ENCODE measurements at places on chromosomes 3 and 15.

DNA sequence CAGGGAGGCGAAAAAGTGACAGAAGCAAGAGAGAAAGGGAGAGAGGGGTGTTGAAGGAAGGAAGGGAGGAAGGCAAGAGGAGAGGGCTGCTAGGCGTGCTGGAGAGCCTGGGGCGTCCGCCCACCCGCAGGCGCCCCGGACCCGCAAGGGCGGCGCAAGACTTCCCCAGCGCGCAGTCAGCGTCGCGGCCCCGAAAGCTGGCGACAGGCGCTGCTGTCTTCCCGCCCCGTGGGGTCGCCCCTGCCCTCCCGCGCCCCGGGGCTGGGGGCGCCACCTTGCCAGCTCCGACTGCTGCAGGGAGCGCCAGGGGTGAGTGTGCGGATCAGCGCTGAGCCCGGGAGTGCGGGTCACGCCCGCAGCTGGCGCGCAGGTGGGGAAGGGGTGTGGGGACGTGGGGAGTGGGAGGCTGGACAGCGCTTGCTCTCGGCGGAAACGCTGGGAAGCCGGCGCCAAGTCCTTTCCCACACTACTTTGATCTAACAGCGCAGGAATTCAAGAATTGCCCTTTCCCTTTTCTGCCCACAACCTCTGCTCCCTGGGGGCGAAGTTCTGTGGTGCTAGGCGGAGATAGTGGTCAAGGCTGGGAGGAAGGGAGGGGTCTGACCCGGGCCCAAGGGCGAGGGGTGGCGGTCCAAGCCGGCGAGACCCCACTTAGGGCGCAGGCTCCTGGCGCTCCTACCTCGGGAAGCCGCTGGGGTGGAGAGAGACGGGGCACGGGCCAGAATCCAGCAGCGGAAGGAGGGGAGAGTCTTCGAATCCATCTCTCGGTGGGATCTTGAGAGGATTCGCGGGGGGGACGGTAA lies 266.1 kb downstream of the CGGBP1 start:
- no peak for DNase-seq

DNA sequence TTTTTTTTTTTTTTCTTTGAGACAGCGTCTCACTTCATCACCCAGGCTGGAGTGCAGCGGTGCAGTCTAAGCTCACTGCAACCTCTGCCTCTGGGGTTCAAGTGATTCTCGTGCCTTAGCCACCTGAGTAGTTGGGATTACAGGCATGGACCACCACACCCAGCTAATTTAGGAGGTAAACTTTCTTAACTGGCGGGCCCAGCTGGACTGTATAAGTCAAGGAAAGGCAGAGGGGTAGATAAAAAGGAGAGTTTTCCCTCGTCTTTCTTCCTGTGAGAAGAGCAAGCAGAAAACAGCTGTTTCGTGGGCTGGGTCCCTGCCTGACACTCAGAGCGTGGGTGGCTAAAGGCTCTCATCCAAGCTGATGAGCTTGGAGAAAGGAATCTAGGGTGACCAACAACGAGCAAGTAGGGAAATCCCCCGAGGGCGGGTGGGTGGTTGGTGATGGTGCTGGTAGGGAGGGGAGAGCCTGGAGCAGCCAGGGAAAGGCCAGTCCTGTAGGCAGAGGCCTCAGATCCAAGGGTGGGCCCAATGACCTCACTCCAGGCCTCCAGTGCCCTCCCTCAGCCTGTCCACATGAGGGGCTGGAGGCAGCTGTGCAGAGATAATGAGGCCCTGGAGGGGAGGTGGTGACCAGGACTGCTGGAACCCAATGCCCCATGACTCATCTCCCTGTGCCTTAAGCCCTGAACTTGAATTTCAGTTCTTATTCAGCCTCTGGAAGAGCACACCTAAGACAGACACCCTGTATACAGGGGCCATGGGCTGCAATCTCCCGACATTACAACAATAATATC lies 43.1 kb upstream of the LIMD1 start:
- no peak for DNase-seq

- no peak for DNase-seq
Observed at GRCh38 chr15:20348900-20349773, 192.5 kb downstream of the GOLGA6L6 start.

DNA sequence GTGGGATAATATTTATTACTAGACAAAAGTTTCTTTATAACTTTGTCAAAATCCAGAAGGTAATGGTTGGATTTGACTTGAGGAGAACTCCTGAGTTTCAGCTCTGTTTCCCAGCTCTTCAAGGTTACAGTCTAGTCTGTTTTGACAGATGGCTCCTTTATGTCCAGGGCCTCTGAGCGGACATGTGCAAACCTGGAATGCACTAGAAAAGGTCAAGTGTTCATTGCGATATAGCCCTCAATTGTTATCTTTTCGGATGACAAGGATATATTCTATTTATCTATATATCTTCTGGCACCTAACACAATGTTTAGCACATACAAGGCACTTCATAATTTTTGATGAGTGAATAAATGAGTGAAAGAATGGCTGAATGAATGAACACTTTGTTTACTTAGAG lies 513.2 kb upstream of the GOLIM4 start:
- no peak for DNase-seq

GRCh38 chr15:89640245-89640644 lies 15.0 kb downstream of the KIF7 start:
- DNase-seq: no peak

Measured in activated gamma-delta T cell treated with Interleukin-2 at 50 U/mL for 16 hours (primary cell).